Right ventricle myocardium superior (tissue), 1 donor: ENCODE measurements at places on chromosomes 5 and 9.

DNA sequence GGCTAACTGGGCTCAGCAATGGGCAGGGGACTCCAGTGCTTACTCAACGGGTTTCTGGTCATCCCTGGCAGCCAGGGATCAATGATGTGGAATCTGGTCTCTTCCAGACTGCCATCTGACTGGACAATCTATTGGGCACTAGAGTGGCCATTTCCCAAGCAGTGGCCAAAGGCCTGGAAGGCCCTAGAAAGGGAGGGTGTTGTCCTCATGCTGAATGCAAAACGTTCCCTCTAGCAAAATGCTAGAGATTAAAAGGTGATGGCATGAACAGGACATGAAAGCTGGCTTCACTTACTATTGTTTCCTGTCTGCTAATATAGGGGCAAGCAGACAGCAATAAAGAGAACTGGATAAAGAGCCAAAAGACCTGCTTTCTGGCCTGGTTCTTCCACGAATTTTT is 254.2 kb upstream of the PANK3 start:
- no peak for DNase-seq

- no peak for DNase-seq
These were observed 1.4 kb downstream of the FAM193B start for GRCh38 chr5:177552839-177553455.

DNA sequence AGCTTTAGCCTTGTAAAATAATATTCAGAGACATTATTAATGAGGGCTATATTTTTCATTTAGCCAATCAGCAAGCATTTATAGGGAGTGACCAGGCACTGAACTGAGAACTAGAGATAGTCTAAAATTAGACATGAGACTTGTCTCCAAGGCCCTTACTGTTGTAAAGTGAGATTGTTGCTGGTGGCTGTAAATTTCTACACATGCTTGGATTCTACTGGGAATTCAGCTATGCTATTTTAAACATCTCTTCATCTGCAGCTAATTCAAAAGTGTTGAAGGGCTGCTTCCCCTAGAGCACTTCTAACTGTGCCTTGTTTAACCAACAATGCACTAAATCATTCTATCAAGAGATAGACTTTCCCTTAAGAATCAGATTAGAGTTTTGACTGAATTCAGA is 67.4 kb downstream of the CHSY3 start:
- DNase-seq, result no peak

GRCh38 chr5:154107756-154108155 is 69.0 kb downstream of the MFAP3 start:
- DNase-seq, result no peak
